ENCODE measurements at places on chromosomes 7 and 10. TPM values are rescaled to one million over a fixed set of nuclear protein-coding genes. Genes with fewer than 3 reads are reported as not detected.

DNA sequence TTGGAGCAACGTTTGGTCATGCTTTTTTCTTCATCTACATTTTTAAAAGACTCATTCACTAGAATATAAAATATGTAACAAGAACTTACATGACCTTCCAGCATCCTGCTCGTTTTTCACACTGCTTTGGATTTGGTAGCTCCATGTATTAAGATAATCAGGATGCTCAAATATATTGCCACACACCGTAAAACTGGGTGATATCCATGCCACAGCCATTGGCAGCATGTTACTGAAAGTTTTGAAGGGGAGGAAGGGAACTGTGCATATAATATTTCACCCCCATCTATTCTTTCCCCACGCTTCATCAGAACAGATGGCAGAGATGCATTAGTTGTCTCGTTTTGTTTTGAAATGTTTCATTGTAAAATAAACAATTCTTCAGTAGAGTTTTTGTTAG lies 158.2 kb downstream of the RNLS start:
- no peak for DNase-seq

- DNase-seq = no peak
These were observed 8.2 kb upstream of the NPFFR1 start for GRCh38 chr10:70292004-70292403.

DNA sequence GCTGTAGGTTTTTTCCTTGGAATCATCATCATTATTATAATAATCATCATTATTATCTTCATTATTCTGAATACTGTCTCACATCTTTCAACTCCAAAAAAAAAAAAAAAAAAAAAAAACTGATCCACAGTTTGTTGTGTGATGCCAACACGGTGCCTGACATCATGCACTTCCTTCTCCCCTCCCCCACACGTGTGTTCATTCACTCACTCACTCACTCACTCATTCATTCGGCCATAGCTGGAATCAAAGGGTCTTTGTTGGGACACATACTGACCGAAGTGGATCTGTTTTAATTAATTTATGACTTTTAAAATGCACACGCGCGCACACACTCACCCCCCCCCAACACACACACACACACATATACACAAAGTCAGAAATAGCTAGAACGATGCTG lies 177.8 kb downstream of the PIP4K2A start:
- no peak for DNase-seq

Gene INSIG1
- total RNA-seq = 103 TPM

DNA sequence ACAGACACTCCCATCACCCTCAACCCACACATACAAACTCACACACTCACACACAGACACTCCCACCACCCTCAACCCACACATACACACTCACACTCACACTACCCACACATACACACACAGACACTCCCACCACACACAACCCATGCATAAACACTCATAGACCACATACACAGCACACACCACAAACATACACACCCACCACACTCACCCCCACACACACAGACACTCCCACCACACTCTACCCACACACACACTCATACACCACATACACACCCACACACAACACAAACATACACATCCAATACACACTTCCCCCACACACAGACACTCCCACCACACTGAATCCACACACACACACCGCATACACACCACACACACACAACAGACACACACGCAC lies 521.2 kb downstream of the TCERG1L start:
- DNase-seq = no peak

GRCh38 chr10:13865758-13866491 lies 279.2 kb downstream of the PRPF18 start:
- DNase-seq = peak; percentile 92

DNA sequence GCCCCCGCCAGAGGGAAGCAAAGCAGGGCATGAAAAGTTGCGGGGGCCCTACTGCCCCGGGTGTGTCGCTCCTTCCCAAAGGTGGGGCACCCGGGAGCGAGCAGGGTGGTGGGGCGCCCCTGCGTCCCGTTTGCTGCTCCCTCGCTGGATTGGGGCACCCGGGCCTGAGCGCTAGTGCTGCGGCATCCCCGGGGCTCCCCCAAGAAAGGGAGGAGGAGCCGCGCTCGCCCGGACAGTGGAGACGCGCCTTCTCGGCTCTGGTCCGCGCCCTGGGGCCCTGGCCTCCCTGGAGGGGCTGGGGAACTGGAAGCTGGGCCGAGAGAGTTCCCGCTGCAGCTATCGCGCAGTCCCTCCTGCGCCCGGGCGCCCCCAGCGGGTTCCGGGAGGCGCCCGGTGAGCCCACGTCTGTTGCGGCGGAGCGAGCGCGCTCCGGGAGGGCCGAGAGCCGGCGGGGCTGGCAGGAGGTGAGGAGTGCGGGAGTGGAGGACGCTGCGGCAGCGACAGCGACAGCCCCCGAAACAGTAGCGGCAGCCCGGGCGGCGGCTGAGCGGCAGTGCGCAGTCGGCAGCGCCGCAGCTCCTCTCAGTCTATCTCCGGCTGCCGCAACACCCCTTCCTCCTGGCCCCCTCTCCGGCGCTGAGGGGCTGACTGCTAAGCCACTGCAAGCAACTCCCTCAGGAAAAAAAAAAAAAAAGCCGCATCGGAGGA lies 504 bp upstream of the BMPER start:
- DNase-seq = no peak

- no peak for DNase-seq
These were observed 5.3 kb upstream of the PARP12 start for GRCh38 chr7:140068033-140068432.

- no peak for DNase-seq
These were observed 186.2 kb downstream of the USP6NL start for GRCh38 chr10:11425296-11425610.
